ENCODE measurements at places on chromosomes 16 and 17.

DNA sequence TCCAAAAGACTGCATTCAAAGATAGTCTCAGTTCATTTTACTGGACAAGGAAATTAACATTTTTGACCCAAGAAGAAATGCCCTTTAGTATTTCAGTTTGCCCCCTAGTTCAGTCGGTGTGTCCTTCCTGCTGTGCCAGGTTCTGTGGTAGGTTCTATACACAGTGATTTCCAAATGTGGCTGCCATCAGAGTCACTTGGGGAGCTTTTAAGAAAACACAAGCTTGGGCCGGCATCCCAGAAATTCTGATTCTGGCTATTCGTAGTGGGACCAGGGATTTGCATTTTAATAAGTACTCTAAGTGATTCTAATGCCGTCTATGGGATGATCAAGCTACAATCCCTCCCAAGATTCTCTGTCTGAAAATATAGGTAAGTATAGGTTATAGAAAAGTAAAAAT is 10.2 kb downstream of the RSPRY1 start:
- no peak for DNase-seq

GRCh38 chr16:68309799-68310198 is 947 bp downstream of the SLC7A6OS start:
- DNase-seq = no peak

DNA sequence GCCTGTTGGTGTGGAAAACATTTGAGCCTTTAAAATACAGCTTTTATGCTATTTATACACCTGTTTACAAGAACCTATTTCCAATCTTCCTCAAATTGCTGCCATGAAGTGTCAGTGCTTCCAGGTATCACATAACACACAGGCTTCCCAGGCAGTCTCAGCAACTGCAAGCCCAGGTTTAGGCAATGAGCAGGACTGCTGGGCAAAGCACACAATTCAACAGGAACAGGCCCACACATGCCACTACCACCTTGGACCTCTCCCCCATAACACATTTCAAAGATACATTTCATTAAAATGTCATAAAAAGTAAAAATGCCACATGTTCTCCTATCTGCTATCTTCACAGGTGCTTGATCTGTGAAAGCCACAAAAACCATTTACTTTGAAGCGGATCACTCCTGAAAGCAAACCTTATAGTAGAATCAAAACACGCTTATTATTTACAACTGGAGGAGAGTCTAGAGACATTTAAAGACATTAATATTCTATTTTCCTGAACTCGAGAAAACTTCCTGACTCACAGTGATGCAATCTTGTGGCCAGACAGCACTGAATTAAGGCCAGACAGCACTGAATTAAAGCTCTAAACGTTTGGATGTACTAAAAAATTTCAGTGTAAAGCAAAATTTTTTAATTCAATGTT is 31.5 kb downstream of the ANKFY1 start:
- DNase-seq = peak; percentile 63

- no peak for DNase-seq
Measured at GRCh38 chr17:30952638-30953393, 18.0 kb upstream of the RNF135 start.

DNA sequence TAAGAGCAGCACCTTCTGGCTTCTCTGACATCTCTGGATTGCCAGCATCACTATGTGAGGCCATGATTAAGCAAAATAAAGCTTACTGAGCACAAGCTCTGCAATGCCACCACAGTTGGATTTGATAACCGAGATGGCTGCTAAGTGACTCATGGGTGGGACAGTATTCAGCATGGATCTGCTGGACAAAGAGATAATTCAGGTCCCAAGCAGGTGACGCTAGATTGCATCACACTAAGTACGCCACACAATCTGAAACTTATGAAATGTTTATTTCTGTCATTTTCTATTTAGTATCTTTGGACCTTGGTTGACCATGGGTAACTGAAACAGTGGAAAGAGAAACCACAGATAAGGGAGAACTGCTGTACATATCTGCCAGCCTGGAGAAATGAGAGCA is 27.4 kb downstream of the CDRT15 start:
- no peak for DNase-seq

- no peak for DNase-seq
Measured at GRCh38 chr17:74530831-74531150, 484 bp downstream of the CD300LB start.

DNA sequence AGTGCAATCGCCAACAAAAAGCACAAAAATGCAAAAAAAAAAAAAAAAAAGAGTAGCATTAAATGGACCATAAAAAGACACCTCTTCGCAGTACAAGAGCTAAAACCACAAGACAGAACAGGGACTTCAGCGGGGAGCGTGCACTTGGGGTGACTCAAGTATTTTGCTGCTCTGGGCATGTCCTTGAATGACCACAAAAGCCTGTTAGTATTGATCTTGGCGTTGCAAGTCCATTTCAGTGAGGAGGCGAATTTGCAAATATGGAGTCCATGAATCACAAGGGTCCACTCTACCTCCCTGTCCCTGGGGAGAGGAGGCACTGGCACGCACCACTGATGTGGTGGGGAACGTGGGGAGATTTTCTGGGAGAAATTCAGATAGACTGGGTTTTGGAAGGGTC is 78.9 kb downstream of the CNGB1 start:
- DNase-seq = peak; percentile 96

DNA sequence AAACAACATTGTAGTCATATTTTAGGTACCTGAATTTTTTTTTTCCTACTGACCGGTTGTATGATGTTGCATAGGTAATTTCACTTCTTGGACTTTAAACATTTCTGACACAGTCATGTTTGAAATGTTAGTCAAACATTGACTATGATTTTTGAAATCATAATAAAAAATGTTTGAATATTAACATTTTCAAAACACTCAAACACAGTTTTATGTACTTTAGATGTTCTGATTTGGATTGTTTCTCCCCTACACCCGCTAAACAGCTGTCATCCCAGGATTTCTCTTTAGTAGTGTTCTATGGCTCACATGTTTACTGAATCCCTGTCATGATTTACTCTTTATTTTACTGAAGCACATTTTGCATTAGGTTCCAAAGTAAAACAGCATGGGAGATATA is 102.9 kb upstream of the NPEPPS start:
- DNase-seq = no peak

- no peak for DNase-seq
Measured at GRCh38 chr16:10647721-10648296, 46.9 kb downstream of the TEKT5 start.

DNA sequence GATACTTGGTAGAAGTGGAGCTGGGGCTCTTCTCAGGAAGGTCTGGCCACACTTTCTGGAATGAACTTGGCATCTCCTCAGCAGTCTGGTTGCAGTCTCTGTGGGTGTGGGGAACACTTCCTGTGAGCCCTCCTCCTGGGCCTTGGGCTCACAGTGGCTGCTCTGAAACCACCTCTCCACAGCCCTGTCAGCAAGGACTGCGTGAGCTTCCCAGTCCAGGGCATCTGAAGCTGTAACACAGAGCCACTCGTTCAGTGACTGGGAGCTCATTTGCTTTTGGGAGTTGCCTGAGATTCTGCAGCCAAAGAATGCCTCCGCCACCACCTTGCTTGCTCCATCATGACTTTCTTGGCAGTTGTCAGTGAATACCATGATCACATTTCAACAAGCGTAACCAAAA is 60.0 kb downstream of the CLEC16A start:
- DNase-seq = no peak

DNA sequence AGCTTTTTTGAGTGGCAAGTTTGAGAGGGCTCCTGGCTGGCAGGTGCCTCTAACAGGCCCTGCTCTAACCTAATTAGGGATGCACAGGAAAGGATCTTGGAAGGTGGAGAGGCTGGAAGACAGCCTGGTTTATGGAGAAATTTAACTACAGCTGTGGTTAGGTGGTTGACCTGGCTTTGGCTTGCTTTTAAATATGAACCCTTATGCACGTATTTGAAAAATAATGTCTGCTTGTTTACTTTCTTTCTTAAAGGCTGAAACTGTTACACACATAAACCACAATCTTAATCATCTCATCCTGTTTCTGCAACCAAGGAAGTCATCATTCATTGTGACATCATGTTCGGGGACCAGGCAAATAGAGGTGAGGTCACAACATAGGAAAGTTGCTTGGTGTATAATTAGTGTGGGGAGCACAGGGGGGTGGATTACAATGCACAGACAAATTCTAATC is 23.1 kb upstream of the DHRS13 start:
- DNase-seq = peak; percentile 77

DNA sequence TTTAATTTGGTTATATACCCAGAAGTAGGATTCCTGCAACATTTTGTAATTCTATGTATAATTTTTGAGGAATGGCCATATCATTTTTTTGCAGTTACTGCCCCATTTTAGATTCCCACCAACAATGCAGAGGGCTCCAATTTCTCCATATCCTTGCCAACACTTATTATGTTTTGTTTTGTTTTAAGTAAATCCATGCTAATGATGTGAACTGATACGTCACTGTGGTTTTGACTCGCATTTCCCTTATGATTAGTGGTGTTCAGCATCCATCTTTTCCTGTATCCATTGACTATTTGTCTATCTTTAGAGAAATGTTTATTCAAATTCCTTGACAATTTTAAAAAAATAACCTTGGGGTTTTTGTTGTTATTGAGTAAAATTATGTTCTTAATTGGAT is 826.4 kb downstream of the CDH11 start:
- no peak for DNase-seq

- no peak for DNase-seq
Measured at GRCh38 chr17:13352747-13353415, 248.8 kb downstream of the HS3ST3A1 start.

DNA sequence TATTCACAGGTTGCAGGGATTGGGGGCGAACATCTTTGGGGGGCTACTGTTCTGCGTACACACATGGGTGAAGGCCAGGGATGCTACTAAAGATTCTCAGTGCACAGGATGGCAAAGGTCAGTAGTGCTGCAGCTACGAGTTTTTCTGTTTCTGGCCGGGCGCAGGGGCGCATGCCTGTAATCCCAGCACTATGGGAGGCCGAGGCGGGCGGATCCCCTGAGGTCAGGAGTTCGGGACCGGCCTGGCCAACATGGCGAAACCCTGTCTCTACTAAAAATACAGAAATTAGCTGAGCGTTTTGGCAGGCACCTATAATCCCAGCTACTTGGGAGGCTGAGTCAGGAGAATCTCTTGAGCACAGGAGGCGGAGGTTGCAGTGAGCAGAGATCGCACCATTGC is 3.9 kb upstream of the ZNF598 start:
- DNase-seq = no peak

GRCh38 chr16:81905277-81905676 is 106.0 kb downstream of the SDR42E1 start:
- no peak for DNase-seq
